Caco-2 (cell line): ENCODE measurements at places on chromosomes 7 and 10.

DNA sequence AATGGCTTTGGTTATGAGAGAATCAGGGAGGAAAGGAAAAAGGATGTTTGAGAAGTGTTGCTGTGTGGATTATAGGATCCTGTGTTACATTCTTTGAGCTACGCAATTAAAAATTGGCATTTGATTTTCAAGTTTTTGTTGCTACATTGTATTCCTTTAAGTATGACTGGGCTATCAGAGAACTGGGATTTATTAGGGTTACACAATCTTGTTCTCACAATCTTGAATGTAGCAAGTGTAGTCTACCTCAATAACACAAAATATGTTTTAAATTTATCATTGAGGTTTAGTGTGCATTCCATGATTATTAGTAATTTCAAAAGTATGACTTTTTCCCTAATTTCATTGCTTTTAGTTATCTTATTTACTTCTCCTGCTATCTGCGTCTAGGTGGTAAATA lies 113.9 kb downstream of the CACNB2 start:
- no peak for DNase-seq

DNA sequence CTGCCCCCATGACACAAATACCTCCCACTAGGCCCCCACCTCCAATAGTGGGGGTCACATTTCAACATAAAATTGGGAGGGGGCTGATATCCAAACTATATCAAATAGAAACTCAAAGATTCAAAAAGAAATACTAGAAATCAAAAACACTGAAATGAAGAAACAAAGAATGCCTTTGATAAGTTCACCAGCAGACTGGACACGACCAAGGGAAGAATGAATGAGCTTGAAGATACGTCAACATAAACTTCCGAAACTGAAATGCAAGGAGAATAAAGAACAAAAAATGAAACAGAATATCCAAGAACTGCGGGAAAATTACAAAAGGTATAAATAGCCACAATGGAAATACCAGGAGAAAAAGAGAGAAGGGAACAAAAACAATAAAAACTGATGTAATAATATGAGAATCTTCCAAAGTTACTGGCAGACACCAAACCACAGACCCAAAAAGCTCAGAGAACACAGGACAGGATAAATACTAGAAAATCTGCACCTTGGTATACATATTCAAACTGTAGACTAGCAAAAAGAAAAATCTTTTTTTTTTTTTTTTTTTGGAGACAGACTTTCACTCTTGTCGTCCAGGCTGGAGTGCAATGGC lies 49.5 kb downstream of the BRI3 start:
- DNase-seq: no peak

GRCh38 chr7:256461-256940 lies 33.5 kb upstream of the FOXL3 start:
- DNase-seq: no peak

- no peak for DNase-seq
These were observed 3.1 kb downstream of the CADPS2 start for GRCh38 chr7:122883049-122883680.
